Panc1 (cell line): ENCODE measurements at places on chromosomes 2 and 18. TPM values are rescaled to one million over a fixed set of nuclear protein-coding genes. Genes with fewer than 3 reads are reported as not detected.

Gene IL36G
- total RNA-seq, result not detected

Gene GTF2A1L
- total RNA-seq, result not detected

Gene AQP12B
- not detected for total RNA-seq

DNA sequence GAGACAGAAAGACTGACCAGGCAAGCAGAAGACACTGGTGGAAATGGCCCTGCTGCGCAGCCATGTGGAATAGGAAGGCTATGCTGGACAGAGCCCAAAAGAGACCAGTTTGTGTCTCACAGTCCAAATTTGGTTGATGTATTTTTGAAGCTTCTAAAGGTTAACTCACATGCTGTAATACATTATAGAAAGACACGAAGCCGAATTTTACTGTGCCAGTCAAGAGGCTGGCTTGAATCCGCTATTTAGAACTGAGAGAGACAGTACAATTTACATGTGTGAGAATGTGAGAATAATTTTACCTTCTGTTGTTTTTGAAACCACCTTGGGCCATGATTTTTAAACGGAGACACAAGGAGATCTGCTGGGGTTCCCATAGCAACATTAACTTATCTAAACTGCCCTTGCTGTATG, 113.6 kb downstream of the METTL8 start:
- no peak for DNase-seq

- no peak for DNase-seq
Measured at GRCh38 chr2:180761224-180761623, 219.2 kb upstream of the UBE2E3 start.

DNA sequence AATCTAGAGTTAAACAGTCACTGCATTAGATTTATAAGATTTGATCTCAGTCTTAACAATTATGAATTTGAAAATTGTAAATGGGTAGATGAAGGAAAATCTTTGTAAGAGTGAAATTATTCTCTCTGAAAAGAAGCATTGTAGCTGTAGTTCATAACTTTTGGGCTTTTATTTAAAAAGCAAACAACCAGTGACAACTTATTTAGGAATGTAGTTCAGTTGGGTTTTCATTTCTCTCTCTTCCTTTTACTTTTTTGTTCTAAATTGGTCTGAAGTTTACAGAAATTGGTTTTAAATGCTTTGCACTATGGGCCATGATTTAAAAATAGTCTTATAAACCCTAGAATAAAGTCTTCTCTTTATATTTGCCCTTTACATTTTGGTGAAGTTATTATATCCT, 296.6 kb downstream of the GULP1 start:
- no peak for DNase-seq

GRCh38 chr2:48442610-48443360, 87.2 kb upstream of the STON1 start:
- no peak for DNase-seq

DNA sequence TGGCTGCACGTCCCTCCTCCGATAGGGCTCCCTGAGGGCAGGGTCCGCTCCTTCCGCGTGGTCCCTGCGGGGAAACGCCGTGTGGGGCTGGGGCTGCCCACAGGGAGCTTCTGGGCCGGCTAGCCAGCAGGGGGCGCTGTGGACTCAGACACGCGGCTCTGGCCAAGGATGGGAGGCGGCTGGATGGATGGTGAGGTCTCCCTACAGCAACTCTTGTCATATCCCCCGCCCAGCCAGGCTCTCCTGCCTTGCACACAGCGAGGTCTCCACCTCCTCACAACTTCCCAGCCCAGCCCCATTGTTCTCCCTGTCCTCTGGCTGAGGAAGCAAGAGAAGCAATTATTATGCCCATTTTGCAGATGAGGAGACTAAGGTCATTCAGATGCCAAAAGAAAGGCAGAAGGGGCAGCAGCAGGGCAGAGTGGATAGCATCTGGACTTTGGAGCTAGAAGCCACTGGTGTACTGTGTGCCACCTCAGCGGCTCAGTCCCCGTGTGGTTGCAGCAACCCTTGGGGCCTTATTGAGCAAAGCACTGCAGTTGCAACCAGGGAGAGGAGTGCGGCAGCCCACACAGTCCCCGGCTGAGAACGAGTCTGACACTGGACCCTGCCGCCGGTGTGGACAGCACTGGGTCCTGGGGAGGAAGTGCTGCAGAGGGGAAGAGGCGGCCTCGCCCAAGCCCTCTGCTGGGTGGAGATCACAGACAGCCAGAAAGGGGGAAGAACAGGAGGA, 99.0 kb downstream of the ZFP36L2 start:
- no peak for DNase-seq

DNA sequence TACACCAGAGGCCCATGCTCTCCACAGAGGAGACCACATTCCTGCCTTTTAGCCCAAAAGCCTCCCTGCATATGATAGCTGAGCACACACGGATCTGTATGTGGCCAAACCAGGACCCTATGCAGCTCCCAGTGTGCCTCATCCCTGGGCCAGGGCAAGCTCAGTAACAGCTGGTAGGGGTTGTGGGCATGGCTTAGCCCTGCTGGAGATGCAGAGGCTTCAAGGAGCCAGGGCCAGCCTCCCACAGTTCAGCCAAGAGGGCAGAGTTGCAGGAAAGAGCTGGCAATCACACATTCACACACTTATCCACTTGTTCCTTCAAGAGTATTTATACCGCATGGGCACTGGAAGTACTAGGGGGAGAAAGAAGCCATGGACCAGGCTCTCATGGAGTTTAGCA, 1.6 kb upstream of the LIMS2 start:
- no peak for DNase-seq

DNA sequence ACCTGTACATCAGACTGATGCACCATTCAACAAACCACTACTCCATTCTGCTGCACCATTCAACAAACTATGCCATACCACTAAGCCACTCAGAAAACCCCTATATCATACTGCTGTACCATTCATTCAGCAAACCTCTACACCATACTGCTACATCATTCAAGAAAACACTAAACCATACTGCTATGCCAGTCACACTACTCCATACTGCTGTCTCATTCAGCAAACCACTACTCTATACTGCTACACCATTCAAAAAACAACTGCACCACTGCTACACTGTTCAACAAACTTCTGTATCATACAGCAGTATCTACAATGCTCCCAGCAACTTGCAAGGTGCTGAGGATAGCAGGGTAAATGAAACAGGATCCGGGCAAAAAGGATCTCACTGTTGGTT, 12.9 kb upstream of the SLC1A4 start:
- DNase-seq, result no peak
